ENCODE measurements at places on chromosomes 12 and 14.

DNA sequence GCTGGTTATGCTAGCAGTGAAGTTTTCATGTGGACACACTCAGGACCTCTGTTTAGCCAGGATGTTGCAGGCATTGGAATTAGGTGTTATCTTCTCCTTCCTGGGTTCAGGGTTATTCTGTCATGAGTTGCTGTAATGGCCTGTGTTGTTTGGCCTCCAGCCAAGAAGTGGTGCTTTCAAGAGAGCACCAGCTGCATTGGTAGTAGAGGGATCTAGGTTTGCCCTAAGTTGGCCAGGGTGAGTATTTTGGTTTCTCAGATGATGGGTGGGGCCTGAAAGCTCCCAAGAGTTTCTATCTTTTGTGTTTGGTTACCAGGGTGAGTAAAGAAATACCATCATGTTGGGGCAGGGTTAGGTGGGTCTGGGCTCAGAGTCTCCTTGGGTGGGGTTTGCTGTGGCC is 2.7 kb upstream of the GZMH start:
- no peak for DNase-seq

DNA sequence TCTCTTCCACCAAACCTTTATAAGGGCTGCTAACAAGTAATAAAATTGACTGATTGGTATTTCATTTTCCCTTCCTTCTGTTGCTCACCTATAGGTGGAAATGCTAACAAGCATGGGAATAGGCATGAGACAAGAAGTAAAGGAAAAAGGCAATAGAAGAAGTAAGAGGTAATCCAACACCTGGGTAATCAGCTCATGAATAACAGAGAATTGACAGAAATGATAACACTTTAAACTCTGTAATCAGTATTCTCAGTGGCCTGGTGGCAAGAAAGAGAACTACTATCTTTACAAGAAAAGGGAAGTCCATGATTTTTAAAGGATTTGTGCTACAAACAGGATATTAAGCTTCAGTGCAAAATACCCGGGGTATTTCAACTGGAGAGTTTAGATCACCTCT is 737.8 kb downstream of the RERGL start:
- DNase-seq, result no peak

GRCh38 chr14:101185946-101186345 is 282.4 kb upstream of the RTL1 start:
- no peak for DNase-seq

GRCh38 chr12:46677749-46678148 is 148.0 kb downstream of the SLC38A4 start:
- DNase-seq, result no peak

GRCh38 chr12:49901986-49902385 is 1.7 kb downstream of the FAIM2 start:
- no peak for DNase-seq

DNA sequence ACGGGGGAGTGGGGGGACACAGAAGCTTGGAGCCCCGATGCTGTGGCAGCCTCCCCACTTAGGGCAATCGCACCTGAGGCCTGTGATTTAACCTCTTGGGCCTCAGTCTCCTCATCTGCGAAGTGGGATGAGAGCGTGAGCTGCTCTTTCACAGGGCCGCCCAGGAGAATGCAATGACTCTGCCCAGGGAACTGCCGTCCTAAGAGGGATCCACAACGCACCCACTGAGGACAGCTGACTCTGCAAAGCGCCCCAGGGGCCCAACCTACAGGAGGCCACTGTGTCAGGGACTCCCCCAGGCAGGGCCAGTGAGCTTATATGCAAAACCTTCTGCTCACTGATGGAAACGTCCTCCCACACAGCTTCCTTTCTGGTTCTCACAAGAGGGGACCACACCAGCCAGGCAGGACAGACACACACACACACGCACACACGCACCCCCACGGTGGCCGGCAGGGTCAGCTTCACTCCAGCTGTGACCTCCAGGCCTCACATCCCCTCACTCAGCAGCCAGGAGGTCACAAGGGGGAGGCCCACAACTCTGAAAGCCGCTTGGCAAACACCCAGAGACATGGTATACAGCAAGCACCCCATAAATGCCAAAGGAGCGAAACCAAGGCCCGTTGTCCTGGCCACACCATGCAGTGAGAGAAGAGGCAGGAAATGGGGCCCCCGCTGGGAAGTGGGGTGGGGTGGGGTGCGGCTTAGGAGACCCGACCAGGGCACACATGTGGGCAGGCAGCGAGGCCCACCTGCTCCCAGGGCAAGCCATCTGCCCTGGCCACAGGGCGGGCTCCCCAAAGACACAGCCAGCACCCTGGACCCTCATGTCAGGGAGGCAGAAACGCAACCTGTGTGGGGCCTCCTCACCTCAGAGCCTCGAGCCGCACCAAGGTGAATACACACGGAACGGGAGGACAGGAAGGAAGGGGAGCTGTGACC is 73.3 kb downstream of the NCOR2 start:
- DNase-seq, result peak; percentile 41

- no peak for DNase-seq
Measured at GRCh38 chr12:113366827-113367226, 8.4 kb downstream of the PLBD2 start.

- DNase-seq, result no peak
Measured at GRCh38 chr12:102171951-102172350, 25.7 kb downstream of the PMCH start.
